ENCODE measurements at places on chromosomes 13 and 19. TPM values are rescaled to one million over a fixed set of nuclear protein-coding genes. Genes with fewer than 3 reads are reported as not detected.

The CEACAM4 gene
- not detected for total RNA-seq

The GRK1 gene
- not detected for total RNA-seq

The CLPTM1 gene
- total RNA-seq = 171 TPM

The LYL1 gene
- total RNA-seq = 2.1 TPM

- no peak for DNase-seq
Measured at GRCh38 chr19:38949580-38950367, 19.0 kb downstream of the MRPS12 start.

DNA sequence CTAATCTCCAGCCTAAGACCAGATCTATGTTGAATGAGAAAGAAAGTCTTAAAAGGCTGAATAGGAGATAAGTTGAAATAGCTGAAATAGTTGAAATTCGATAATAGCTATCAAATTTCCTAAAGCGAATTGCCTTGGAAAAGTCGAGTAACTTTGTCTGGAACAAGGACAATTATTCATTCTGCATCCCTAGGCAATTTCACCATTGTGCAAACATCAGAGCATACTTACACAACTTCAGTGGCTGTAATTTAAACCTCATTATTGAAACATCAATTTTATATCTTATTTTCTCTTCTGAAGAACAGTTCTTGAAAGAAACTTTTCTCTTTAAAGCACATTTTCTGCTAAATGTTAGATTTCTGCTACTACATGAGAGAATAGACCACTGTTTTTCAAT lies 13.6 kb downstream of the TNFSF13B start:
- no peak for DNase-seq

DNA sequence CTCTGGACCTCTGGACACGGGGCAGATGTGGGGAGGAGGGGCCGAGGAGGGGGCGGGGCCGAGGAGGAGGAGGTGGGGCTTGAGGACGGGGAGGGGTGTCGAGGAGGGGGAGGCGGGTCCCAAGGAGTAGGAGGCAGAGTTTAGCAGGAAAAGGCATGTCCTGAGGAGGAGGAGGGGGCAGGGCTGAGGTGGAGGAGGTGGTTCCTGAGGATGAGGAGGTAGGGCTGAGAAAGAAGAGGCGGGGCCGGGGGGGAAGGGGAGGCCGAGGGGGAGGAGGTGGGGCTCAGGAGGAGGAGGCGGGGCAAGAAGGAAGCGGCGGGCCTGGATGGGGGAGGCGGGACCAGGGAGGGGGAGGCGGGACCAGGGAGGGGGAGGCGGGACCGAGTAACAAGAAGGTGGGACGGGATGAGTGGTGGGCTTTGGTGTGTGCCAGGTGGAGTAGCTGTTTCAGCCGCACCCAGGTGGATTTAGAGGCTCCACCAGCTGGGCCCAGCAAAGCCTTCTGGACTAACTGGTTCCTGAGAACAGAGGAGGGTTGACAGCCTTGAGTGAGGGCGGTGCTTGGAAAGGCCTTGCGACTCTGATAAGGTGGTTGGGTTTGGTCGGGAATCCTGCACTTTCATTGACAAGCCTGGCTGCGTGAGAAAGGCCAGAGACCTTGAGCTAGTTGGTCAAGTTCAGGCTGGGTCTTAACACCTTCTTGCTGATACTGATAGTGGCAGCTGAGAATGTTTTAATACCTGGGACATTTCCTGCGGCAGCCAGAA lies 7.7 kb downstream of the TECR start:
- no peak for DNase-seq

- no peak for DNase-seq
Measured at GRCh38 chr19:42021185-42021584, 27.2 kb upstream of the ATP1A3 start.

- DNase-seq = no peak
Measured at GRCh38 chr19:6045108-6045507, 65.2 kb downstream of the RFX2 start.

DNA sequence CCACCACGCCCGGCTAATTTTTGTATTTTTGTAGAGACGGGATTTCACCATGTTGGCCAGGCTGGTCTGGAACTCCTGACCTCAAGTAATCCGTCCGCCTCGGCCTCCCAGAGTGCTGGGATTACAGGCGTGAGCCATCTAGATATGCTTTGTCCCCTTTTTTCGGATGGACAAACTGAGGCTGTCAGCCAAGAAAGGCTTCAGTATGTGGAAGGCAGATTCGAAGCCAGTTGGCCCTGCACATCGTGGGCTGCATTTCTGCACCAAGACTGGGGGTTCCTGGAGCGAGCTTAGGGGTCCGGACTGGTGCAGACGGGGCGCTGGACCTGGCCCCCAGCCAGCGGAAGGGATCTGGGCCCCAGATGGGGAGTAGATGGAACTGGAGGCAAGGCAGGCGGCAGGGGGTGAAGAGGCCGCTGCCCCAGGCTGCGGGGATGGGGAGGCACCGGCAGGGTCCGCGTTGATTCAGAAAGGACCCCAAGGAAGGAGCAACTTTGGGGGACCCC lies 9.7 kb upstream of the JUND start:
- DNase-seq = no peak
